ENCODE measurements at places on chromosomes 11 and 22. TPM values are rescaled to one million over a fixed set of nuclear protein-coding genes. Genes with fewer than 3 reads are reported as not detected.

Gene INS
- not detected for total RNA-seq

Gene NUMA1
- total RNA-seq: 164 TPM

Gene CALCA
- total RNA-seq: not detected

Gene FAM180B
- total RNA-seq: not detected

Gene APLNR
- total RNA-seq: 11.5 TPM

Gene ACTN3
- 0.06 TPM for total RNA-seq

Gene BAIAP2L2
- 0.19 TPM for total RNA-seq

Gene HORMAD2
- not detected for total RNA-seq

Gene ESRRA
- total RNA-seq: 42.1 TPM

Gene VSIG10L2
- total RNA-seq: not detected

Gene HPX
- 0.32 TPM for total RNA-seq

Gene ANO3
- total RNA-seq: not detected

Gene CYP2D6
- total RNA-seq: 0.50 TPM

Measured in bladder microvascular endothelial cell (primary cell).